Fibroblast of skin of scalp (primary cell): ENCODE measurements at places on chromosomes 7 and 10.
A peak's percentile ranks its signal among the peaks of the same experiment; 100 is the strongest.

DNA sequence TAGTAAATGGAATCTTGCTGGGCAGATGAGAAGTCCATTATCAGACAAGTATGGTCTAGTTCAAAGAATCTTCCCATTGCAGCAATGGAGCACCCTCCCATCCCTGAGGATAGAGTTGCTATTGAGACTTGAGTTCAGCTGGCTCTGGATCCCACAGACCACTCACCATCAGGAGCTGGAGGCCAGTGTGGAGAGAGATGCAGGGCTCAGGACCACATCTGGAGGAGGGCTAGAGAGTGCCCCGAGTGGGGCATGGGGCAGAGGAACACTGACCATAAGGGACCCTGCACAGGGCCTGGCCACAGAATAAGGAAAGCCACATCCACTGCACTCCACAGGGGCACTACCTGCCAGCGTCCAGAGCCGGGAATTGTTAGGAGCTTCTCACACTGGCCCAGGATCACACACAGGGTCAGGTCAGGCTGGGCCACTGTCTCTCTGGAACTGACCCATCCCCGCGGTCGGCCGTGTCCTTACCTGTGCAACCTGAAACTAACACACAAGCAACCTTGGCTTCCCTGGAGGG, 41.3 kb upstream of the TCERG1L start:
- no peak for DNase-seq

DNA sequence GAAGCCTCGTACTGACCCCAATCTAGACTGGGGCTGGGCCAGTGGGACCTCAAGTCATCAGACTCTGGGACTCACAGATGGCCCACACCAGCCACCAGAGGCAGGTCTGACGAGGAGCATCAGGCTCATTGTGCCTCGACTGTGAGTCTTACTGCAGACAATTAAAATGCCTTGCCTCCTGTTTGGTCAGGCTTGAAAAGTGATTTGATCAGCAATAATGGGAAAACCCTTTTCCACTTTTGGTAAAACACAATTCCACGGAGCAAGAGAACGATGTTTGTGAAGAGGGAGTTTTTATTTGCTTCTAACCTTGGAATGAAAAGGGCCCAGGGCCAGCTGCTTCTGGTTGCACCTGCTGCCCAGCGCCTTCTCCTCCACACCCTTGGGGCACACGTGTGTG, 43.9 kb downstream of the C10orf143 start:
- DNase-seq = no peak

- no peak for DNase-seq
Observed at GRCh38 chr7:32018845-32019578, 51.2 kb downstream of the PDE1C start.

- DNase-seq = no peak
Observed at GRCh38 chr7:27164367-27165088, 809 bp downstream of the HOXA9 start.

DNA sequence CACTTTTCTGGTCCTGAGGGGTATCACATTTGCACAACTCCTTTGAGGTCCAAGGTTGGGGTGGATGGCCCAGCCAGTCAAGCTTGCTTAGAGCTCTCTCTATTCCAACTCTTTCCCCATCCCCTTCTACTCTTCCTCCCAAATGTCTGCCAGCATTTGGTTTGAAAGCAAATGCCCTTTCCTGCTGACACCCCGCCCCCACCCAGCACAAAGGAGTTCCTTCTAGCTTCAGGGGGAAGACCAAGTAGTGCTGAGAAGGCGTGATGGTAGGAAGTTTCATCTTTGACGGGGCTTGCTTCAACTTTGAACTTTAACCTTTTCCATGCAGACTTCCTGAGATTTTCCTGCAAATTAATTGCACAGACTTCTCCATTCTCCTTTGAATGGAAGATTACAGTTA, 137.5 kb upstream of the TCF7L2 start:
- no peak for DNase-seq

GRCh38 chr7:20220921-20221547, 3.9 kb upstream of the MACC1 start:
- peak; percentile 92 for DNase-seq
